ENCODE measurements at places on chromosomes 7 and 10. TPM values are rescaled to one million over a fixed set of nuclear protein-coding genes. Genes with fewer than 3 reads are reported as not detected.
A peak's percentile ranks its signal among the peaks of the same experiment; 100 is the strongest.

GRCh38 chr7:37290731-37291130 lies 157.9 kb downstream of the ELMO1 start:
- no peak for DNase-seq

GRCh38 chr10:25465582-25466372 lies 291.0 kb downstream of the GPR158 start:
- DNase-seq = no peak

GRCh38 chr10:79102498-79102874 lies 33.7 kb downstream of the ZMIZ1 start:
- no peak for DNase-seq

GRCh38 chr7:107315716-107316220 lies 147.0 kb downstream of the HBP1 start:
- no peak for DNase-seq

- DNase-seq = no peak
Measured at GRCh38 chr10:5945561-5946418, 31.6 kb downstream of the IL15RA start.

- DNase-seq = no peak
Measured at GRCh38 chr10:5959581-5960069, 17.7 kb downstream of the IL15RA start.

DNA sequence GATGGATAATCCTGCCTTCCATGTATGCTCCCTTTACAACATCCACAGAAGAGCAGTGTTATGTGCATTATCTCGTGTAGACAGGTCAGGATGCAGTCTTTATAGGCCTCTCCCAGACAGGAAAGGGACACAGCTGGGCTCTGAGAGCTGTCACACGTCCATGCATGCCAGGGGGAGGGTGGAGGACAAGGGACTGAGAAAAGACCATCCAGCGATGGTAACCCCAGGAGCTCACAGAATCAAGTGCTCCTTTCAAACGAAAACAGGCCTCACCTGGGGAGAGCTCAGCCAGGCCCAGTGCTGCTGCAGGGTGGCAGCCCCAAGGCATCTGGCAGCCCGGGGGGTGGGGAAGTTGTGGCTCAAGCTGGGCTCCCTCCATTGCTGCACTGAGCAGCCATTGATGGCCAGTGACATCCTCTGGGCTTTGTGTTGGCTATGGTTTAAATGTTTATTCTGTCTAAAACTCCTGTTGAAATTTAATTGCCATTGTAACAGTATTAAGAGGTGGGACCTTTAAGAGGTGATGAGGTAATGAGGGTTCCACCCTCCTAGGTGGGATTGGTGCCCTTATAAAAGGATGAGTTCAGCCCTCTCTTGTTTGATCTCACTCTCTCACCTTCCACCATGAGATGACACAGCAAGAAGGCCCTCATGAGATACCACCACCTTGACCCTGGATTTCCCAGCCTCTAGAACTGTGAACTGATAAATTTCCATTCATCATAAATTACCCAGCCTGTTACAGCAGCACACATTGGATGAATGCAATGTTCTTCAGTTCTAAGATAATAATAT lies 15.7 kb downstream of the JCAD start:
- no peak for DNase-seq

- no peak for DNase-seq
Measured at GRCh38 chr10:97025613-97026242, 160.0 kb downstream of the SLIT1 start.

DNA sequence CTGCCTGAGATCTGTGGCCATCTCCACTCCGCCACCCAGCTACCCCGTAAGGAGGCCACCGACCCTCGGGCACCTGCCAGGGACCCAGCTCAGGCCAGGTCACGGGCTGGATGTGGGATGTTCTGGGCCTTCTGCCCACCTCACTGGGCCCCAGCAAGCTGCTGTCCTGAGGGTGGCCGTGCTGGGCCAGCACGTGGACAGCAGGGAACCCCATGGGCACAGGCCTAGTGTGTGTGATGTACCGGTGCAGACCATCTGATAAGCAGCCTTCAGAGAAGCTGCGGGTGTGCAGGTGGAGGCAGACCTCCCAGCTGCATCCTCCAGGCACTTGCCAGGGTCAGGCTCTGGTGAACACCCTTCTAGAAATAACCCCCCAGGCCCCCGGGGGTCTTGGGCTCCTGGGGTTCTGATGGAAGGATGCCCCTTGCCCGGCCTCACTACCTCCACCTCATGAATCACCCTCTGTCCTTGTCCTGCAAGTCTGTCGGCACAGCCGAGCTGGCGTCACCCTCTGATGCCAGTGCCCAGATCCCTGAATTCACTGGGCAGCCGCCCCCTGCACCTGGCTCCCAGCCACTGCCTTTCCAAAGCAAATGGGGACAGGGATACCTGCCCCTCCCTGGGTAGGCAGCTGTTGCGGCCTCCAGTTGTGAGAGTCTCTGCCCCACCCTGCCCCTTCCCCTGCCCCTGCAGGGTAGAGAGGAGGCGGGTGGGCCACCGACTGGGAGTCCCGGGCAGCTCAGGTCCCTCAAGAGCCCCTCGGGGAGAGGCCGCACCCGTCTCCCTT lies 139.8 kb downstream of the FAM53B start:
- peak; percentile 62 for DNase-seq

GRCh38 chr10:60237977-60238758 lies 151.5 kb downstream of the ANK3 start:
- DNase-seq = no peak

DNA sequence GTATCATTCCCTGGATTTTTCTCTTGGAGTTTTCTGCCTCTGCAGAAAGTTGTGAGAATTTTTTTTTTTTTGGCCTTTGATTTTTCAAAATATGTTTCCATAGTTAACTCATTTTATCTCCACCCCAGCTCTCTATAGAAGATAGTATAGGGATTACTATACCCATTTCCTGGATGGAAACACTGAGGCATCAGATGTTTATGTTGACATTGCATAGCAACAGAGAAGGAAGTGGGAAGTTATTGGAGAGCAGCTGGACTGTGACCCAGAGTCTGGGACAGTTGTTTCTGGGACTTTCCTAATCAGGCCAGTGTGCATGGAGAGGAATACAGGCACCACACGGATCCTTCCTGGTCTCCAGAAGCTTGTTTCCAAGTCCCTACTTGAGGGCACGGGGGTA lies 158.0 kb downstream of the CDH23 start:
- DNase-seq = no peak

GRCh38 chr10:106355450-106355849 lies 809.1 kb downstream of the SORCS1 start:
- DNase-seq = no peak

DNA sequence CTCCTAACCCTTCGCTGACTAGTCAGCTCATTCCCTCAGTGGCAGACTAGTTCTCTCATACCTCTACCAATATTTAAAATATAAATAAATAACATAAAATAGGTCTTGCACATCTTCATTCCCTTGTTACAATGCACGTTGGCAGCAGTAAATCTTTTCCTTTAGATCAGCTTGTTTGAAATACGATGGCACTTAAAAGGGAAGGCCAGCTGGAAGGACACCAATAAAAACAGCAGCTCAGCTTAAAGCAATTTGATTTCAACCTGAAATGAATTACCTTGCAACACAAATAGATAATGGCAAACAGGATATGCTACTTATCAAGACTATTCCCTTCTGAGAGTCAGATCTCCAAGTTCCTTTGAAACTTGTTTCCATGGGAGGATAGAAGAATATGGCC lies 321.8 kb downstream of the GFRA1 start:
- no peak for DNase-seq

DNA sequence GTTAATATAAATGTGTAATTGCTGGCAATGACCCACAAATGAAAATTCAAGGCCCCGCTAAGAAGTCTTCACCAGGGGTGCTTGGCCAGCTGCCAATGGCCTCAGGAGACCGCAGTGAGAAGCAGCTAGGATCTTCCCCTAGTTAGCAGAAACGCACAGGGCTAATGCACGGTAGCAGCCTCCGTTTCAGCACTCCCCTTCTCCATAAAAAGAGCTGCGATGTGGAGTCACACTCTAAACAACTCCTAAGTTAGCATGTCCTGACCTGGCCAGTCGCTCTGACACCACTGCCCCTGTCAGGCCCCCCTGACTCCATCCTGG lies 139.0 kb downstream of the SEPTIN14 start:
- no peak for DNase-seq

DNA sequence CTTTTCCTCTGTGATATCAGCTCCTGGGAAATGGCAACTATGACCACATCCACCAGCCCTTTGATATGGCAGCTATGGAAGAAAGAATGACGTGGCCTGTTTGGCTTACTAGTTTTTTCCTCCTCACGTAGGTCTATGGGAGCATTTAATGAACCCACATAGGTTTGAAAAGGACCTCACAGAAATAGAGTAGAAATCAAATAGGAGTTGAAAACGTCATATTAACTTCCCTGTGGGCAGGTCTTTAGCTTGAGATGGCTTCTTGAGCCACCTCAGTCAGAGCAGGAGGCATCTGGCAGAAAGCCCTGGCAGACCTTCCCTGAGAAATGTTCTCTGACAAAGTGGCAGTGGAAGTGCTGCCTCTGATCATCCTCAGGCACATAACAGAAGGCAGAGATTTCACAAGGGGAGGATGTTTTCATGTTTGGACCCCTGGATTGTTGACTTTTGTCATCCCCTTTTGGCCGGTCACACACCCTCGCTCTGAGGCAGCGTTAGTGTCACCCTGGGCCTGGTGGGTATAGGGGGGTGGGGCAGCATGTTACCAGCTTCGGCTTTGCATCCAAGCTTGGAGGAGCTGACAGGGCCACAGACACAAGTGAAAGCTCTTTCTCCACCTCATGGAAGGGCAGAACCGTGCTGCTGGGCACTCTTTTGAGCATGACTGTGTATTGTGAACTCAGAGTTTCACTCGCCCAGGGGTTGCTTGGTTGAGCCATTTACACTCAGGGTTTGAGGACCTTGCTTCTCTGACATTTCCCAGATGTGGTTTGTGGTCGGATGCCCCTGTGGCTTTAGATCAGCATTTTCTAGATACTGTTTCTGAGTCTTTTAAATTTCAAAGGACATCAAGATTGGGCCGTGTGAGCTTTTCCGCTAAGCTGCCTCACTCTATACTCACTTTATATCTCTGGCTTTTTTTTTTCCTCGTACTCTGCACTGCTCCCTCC lies 184.2 kb downstream of the STK31 start:
- DNase-seq = no peak

GRCh38 chr7:125485223-125485622 lies 555.6 kb upstream of the POT1 start:
- DNase-seq = no peak

- no peak for DNase-seq
Measured at GRCh38 chr7:262251-262572, 27.8 kb upstream of the FOXL3 start.

DNA sequence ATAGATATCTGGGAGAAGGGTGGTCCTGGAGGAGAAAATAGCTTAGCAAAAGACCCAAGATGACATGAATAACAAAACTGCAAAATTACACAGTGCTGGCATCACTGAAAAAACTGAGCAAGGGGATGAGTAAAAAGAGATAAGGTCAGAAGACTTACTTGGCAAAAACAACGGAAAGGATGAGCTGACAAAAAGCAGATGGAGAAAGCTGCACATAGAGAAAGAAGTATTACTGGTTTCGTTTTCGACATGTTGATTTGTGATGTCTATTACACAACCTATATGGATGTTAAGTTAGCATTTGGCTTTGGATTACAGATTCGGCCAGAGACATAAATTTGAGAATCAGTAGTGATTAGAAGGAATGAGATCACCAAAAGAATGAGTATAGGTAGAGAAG lies 132.1 kb downstream of the MACC1 start:
- no peak for DNase-seq

- DNase-seq = no peak
Measured at GRCh38 chr10:68474021-68474420, 2.2 kb upstream of the DNA2 start.

GRCh38 chr7:140702774-140703173 lies 6.3 kb downstream of the NDUFB2 start:
- no peak for DNase-seq

- no peak for DNase-seq
Measured at GRCh38 chr7:105016068-105016708, 2.2 kb downstream of the KMT2E start.

DNA sequence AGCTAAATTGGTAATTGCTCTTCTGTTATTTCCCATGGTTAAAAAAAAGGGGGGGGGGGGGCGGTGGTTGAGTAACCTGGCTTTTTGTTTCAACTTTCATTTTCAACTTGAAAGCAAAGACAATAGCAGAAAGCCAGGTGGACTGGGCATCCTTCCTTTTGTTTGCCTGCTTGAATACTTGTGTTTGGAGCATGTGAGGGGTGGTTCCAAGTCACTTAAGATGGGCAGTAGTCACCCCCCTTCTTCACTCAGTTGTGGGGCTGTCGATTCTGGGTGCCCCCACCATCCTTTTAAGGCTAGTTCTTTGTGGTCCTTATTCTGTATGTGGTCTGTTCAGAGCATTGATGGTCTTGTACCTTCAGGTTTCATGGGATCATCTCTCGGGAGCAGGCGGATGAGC lies 165.6 kb upstream of the PRR15 start:
- DNase-seq = no peak

GRCh38 chr10:111984057-111984456 lies 199.5 kb downstream of the GPAM start:
- DNase-seq = no peak

DNA sequence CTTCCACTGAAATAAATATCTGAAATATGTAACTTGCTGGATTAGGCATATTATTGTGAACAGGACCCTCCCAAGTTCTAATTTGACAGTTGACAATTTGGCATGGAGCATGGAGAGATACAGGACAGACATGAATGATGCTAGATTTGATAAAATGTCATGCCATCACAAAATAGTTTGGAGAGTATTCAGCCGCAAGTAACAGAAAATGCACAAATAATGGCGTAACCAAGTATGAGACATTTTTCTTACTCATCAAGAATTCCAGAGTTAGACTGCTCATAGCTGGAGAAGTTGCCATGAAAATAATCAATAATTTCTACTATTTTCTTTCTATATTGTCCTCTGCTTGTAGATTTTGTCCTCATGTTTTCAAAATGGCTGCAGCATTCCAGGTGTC lies 45.5 kb upstream of the GPAM start:
- no peak for DNase-seq

- no peak for DNase-seq
Measured at GRCh38 chr7:20778063-20778721, 8.5 kb downstream of the SP8 start.

DNA sequence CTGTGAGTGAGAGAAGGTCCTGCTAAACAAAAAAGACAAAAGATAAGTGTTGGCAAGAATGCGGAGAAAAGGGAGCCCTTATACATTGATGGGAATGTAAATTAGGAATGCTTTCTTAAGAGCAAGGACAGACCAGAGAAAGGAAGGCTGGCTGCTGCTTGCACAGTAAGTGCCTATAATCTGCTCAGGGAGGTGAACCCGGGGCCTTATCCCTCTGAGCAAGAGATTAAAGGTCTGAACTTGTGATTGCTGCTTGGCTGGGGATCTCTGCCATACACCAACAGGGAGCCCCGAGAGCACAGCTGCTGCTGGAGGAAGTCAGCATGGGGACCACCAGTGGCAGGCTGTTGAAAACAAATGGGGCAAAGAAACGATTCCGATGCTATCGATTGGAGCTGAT lies 32.0 kb upstream of the CRTAC1 start:
- DNase-seq = no peak

- DNase-seq = no peak
Measured at GRCh38 chr10:64271983-64272382, 750.8 kb downstream of the REEP3 start.

GRCh38 chr10:79146611-79147130 lies 77.9 kb downstream of the ZMIZ1 start:
- peak; percentile 44 for DNase-seq

Gene MACC1
- total RNA-seq = 0.16 TPM

Gene PRSS58
- not detected for total RNA-seq

Gene EPHA1
- total RNA-seq = not detected

Gene PNLIPRP2
- total RNA-seq = not detected

Gene STAG3
- 0.78 TPM for total RNA-seq

Gene HABP2
- 0.31 TPM for total RNA-seq

Gene PANK1
- 43.5 TPM for total RNA-seq

Gene SGMS1
- total RNA-seq = 46.5 TPM

Gene AGAP6
- 3.9 TPM for total RNA-seq

Gene CPA1
- not detected for total RNA-seq

Gene MAD1L1
- 24.2 TPM for total RNA-seq

Gene PTPRE
- 19.8 TPM for total RNA-seq
